AG04450 (cell line): ENCODE measurements at places on chromosomes 6 and 20.

DNA sequence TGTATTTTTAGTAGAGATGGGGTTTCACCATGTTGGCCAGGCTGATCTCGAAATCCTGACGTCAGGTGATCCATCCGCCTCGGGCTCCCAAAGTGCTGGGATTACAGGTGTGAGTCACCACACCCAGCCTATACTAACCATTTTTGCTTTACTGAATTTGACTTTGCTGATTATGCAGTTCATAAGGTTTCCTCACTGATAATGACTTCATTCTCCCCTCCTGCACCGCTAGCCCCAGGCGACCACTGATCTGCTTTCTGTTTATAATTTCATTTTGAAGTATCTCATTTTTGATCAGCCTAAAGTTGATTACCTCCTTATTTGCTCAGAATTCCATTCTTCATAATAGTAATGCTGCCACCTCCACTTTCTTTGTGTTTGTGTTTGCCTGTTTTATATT, 48.7 kb upstream of the FAM83D start:
- no peak for DNase-seq

DNA sequence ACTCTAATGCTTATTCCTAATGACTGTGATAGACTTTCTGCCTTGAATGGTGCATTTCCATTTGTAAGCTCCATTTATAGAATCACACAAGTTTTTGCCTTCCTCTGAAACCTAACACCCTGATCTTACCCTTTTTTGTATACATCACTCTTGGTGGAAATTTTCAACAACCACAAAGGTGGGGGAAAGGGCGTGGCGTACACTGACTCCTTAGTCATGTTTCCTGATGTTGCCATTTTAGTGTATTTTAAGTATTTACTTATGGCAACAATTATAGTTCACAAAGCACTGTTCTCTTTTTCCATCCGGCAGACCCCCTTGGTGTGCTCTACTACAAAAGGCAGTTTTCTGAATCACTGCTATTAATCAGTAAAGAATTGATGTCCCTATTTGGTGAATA, 92.0 kb downstream of the ATXN1 start:
- no peak for DNase-seq

DNA sequence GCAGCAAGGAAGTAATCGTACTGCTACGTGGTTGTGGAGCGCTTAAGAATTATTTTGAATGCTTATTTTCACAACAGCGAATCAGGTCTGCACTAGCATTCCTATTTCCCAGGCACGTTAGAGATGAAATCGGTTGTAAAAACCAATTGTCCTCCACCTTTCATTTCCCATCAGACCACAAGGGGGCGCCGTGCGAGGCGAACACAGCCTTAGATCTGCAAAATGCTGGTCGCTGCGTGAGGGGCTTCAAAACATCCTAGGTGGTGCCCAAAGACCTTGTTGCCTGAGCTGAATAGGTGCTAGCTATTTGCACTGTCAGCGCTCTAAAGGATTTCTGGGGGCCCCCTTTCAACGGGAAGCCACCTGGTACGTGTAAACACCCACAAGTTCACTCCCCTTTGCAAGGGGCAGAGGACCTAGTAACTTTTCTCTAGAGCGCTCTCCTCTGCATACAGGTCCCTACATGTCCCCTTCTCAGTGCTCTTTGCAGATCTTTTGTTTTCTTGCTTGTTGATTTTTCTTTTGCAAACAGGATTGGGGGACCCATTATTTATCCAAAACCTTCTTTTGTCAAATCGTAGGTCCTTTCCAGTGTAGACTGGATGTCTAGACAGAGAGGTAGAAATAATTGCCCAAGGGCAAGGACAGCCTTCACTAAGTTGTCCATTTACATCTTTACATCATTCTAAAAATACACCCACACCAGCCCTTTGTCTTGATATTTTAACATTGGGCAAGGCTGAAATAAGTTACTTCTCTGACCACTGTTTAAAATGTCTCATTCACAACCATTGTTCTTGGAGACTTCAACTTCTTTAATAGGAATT, 59.8 kb downstream of the NEDD9 start:
- no peak for DNase-seq

DNA sequence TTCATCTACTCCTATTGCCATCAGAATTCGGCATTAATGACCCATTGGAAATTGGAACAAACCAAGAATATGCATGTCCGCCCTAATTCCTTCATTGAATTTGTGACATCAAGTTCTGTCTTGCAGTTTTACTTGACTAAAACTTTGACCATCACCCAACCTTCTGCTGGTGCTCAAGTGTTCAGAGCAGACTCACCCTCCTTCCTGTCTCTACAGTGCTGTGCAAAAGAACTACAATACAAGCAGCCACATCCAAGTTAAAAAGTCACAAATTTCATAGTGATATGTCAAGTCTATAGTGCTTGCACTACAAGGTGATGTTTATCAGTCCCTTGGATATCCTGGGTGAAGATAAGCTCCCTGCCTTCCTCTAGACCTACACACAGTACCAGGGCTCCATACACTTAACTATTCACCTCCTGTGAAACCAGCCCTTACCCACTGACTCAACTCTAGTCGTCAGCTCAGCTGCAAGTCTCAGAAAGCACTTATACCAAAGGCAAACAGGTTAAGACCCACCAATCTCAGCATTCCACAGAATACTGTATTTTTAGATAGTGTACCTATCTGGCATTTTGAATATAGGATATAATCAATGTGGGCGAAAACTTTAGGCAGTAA, 23.6 kb downstream of the SNX5 start:
- no peak for DNase-seq

DNA sequence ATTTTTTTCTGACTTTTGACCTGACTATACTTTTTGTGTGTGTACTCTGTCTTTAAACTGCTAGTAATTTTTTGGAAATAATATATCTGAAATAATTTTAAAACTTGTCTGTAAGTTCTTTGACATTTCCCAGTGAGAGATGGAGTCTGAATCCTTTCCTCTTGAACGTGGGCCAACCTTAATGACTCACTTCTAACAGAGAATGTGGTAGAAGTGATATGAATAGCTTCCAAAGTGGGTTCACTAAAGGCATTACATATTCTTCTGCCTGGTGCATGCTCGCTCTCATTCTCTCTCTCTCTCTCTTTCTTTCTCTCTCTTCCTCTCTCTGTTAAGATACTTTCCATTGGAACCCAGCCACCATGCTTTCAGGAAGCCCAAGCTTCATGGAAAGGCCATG, 108.7 kb upstream of the FERMT1 start:
- DNase-seq = no peak

DNA sequence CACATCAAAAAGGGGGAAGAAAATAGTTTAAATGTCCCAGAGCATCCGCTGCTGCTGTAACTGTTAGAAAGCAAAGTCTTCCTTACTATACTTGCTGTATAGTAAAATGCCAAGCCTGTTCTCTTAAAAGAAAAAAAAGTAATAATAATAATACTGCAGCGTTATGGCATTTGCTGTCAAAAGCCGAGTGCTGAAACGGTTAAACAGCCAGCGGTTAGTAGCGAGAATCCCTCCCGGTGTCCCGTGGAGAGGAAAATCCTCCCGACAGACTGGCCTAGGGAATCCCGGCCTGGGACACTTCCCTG, 19.5 kb upstream of the NFATC2 start:
- no peak for DNase-seq

- no peak for DNase-seq
These were observed 77.5 kb downstream of the FOXA2 start for GRCh38 chr20:22506827-22507226.

GRCh38 chr6:131923356-131923755, 27.8 kb downstream of the CCN2 start:
- no peak for DNase-seq

- no peak for DNase-seq
These were observed 205.4 kb downstream of the TPBG start for GRCh38 chr6:82569022-82569421.

- no peak for DNase-seq
These were observed 42.4 kb upstream of the SIRT5 start for GRCh38 chr6:13531956-13532355.

GRCh38 chr6:122289762-122290539, 109.5 kb upstream of the HSF2 start:
- no peak for DNase-seq
